ENCODE measurements at places on chromosomes 4 and X.
A peak's percentile ranks its signal among the peaks of the same experiment; 100 is the strongest.

GRCh38 chr4:113969709-113970334 is 9.6 kb downstream of the ARSJ start:
- peak; percentile 7 for DNase-seq

- no peak for DNase-seq
Measured at GRCh38 chrX:6067600-6067999, 161.1 kb downstream of the NLGN4X start.

GRCh38 chrX:13014111-13015096 is 30.0 kb downstream of the FAM9C start:
- no peak for DNase-seq

DNA sequence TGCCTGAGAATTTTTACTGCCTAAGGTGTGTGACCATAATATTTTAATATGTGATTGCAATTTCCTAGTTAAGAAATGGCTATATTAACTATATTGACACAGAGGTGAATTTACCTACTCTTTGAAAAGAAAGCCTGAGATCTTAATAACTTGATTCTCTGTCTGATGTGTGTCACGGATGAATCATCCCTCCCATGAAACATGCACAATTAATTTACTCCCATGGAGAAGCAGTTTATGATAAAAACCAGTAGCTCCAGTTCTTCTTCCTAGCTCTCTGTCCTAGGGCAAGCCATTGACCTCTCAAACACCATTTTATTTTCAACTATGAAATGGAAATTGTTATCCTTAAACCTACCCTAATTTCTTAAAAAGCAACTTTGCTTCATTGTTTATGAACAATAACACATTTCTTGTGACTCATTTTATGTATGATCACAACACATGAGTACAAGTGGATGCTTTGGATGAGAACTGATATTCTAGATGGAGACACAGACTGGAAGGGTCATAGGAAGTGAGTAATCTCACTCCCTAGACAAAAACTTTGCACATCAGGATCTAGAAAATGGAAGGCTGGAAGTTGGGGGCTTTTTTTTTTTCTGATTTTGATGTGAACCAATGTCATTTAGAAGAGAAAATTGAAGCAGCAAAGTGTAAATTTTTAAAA is 438.3 kb downstream of the GPAT3 start:
- no peak for DNase-seq

DNA sequence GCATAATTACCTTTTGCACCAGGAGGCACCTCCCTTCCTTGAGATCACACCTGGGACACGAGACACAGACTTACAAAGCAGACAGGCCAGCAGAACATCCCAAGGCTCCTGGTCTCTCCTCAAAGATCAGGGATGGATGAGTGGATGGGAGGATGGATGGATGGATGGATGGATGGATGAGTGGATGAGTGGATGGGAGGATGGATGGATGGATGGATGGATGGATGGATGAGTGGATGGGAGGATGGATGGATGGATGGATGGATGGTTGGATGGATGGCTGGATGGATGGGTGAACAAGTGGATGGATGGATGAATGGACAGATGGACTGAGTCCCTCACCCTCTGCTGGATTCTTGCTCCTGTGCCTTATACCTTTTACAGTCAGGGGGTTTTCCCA is 364.0 kb downstream of the BCOR start:
- no peak for DNase-seq

DNA sequence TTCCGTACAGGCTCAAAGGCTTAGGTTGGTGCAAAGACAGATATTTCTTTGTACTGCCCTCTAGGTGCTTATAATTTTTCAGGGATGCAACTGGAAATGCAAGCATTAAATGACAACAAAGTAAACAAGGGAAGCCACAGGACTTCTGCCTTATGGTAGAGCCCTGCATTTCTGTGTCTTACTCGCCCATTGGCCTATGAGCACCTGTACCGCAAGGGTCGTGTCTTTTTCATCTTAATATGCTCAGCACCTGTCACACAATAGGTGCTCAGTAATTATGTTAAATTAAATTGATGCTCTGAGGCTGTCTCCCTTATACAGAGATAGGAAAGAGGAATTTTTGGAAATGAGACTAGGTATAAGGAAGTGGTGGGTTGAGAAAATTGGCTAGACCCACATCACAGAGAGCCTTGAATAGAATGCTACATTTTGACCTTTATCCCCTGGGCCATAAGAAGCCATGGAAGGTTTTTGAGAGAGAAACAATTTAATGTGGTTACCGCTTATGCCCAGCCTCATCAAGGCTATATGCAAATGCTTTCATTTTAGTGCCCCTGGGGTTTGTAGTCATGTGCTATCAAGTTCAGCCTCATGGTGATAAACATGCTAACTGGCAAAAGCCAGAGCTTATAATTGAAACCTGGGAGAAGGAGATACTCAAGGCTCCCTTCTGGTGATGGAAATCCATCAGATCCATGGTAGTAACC is 16.3 kb downstream of the VSIG4 start:
- no peak for DNase-seq

DNA sequence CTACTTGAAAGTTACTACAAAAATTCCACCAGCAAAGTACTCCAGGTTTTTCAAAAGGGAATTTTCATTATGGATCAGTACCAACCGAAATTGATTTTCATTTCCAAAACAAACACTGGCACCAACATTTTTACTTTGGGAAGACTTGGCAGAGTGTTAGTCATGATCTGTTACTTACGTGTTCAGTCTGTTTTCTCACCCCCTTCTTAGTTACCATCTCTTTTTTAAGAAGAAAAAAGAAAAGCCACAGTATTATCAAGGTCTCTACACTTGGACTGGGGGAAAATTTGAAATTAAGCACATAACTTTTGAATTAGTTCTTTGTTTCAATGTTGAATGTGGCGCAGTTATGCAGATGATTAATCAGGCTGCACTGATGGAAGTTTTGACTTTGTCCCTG is 27.5 kb downstream of the RBBP7 start:
- no peak for DNase-seq

GRCh38 chr4:147303174-147303872 is 177.6 kb upstream of the EDNRA start:
- DNase-seq, result no peak

GRCh38 chr4:113350576-113350975 is 301.1 kb downstream of the ANK2 start:
- no peak for DNase-seq

DNA sequence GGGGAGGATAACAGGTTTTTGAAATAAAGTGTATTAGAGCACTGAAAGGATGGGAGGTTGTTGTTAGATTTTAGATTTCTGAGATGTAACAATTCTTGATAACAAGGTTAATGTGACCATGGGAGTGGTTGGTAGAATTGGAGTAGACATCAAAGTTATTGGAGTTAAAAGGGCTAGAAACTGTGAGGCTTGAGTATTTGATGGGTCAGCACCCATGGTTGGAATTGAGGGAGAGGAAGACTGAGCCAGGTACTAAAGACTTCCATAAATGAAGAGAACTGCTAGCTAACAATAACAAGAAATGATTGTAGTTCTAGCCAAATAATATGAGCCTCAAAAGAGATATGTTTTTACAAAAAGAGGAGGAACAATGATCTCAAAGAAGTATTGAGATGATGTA is 98.8 kb downstream of the HEPH start:
- DNase-seq, result no peak

DNA sequence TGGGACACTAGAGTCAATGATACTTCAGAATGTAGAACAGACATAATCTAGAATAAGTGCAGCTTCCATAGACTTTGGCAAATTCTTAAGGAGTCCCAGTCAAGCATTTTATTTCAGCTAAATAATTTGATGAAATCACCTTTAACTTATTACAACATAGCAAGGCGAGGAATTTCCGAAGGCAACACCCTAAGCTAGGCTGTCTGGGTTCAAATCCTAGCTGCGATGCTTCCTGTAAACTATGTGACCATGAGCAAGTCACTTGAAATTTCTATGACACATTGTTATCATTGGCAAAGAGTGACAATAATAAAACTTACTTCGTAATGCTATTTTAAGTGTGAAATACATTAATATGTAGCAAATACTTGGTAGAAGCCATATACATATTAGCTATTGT is 679.1 kb downstream of the DMD start:
- DNase-seq, result no peak

DNA sequence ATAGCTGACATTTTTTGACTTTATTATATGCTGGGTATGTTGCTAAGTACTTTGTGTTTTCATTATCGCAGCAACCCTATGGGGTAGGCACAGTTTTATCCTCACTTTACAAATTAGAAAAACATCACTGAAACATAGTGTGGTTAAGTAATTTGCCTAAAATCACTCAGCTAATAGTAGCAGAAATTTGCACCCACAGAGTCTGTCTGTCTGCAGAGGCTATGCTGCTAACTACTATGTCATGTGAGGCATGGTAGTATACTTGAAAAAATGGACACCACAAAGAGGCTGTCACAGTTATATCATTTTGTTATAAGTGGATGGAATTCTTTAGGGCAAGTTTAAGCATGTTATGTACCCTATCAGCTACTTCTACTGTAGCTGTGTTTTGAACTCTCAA is 69.0 kb downstream of the STAG2 start:
- DNase-seq, result no peak

DNA sequence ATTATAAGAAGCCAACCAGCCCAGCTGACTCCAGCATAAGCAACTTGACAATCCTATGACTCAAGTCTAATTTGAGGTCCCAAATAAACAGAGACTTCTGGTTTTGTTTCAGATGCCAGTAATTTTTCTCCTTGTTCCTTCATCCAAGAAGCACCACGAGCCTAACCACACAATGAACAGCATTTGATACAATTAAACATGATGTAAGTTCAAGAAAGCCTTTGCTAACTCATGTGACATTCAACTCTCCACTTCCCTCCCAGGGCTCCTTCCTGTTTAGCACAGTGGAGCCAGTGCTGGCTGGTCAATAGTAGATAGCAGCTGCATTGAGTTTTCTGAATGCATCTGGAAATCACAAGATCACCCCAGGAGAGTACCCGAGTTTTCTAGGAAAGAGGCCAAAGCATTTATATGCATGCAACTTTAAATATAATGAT is 206.3 kb downstream of the ARHGAP24 start:
- peak; percentile 91 for DNase-seq

- DNase-seq, result no peak
Measured at GRCh38 chr4:96352051-96352517, 512.2 kb downstream of the PDHA2 start.

GRCh38 chr4:29852537-29852936 is 867.6 kb upstream of the PCDH7 start:
- no peak for DNase-seq

DNA sequence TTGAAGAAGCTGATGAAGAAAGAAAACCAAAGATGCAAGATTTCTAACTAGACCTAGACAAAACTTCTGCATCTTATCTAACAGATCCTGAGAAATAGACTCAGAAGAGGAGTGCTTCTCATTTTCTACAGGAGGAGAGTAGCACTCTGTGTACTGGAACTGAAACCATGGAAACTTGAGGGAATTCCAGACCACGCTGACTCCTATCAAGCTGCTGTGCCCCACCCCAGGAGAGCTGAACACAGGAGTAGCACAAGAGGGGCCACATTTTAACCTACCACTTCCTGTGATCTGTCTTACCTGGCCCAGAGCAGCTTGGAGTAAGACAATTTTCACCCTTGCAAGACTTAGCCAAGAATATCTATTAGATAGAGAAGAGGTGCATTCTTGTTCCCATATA is 248.9 kb downstream of the SCFD2 start:
- peak; percentile 5 for DNase-seq

- DNase-seq, result no peak
Measured at GRCh38 chrX:102979536-102979935, 42.5 kb downstream of the RAB40AL start.
